H9 (cell line): ENCODE measurements at places on chromosomes 5 and 9.

DNA sequence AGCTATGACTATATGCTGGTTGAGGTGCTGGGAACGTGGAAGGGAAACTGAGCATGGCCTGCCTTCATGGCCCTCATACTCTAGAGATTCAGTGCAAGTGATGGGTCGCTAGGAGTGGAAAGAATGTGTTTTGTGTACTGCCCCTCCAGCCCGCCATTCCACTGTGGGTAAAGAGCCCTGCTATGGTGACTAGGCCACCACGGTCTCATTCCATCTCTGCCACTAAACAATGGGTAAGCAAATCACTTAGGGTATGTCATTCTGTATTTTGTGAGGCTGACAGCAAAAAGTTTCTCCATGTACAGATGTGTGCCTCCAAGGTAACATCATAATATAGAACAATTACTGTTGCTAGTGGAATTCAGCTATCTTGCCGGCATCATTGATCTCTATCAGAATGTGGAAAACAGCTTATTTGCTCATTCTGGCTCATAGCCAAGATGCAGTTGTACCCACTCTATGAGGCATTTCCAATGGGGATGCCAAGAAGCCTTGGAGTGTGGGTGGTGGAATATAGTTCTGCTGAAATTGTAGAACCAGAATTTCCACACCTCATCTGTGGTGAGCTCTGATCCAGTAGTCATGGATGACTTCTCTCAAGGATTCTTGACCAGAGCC lies 12.5 kb downstream of the SMARCA2 start:
- DNase-seq = no peak

GRCh38 chr9:23741351-23741750 lies 84.7 kb downstream of the ELAVL2 start:
- no peak for DNase-seq

GRCh38 chr9:121299467-121300282 lies 31.7 kb downstream of the GSN start:
- no peak for DNase-seq

- DNase-seq = no peak
Measured at GRCh38 chr9:137574192-137574591, 4.5 kb downstream of the DPH7 start.

DNA sequence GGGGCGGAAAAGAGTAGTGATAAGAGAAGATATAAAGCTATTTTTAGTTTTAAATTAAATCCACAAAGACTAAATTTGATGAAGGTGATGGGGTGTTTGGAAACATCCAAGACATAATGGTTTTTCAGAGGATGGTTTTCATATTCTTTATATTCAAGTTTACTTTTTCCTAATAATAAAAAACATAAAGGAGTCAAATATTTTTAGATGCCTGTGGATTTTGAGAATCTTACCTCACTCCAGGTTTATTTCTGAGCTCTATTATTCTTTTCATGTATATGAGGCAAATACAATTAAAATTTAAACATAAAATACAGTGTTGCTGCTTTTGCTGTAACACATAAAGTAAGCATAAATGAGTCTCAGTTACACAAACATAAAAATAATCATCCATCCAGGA lies 22.2 kb downstream of the MRPS30 start:
- DNase-seq = no peak

DNA sequence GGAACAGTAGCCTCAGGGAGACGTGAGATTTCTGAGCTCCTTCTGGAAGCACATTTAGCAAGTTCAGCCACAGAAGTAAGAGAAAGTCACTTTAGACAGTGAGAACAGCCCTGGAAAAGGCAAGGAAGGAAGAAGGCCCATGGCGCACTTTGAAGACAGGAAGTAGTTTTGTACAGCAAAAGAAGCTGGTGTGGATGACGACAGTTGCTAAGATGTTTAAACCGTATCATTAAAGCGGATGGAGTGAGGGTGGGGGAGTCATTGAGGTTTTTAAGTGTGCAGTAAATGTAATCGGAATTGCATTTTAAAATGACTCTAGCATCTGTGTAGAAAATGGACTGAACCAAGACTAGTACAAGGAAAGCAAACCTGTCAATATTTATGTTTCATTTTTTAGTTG lies 15.3 kb upstream of the TRPM3 start:
- DNase-seq = no peak

DNA sequence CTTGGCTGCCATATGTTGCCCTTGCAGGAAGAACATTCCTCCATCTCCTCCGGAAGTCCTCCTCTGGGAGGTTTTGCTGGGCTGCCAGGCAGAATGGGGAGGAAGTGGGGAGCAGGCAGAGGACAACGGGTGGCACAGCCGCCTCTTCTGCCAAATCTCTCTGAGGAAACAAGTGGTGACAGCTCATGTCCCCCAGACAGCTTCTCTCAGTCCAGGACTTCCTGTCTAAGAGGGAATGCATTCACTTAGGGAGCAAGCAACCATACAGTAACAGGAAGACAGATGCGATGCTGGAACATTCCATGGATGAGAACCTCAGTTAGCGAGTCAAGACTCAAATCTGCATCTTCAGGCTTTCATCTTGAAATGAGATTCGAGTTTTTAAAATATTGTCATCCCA lies 701.0 kb downstream of the SEMA5A start:
- no peak for DNase-seq

- DNase-seq = no peak
Measured at GRCh38 chr5:171868236-171868635, 82.6 kb downstream of the SMIM23 start.

DNA sequence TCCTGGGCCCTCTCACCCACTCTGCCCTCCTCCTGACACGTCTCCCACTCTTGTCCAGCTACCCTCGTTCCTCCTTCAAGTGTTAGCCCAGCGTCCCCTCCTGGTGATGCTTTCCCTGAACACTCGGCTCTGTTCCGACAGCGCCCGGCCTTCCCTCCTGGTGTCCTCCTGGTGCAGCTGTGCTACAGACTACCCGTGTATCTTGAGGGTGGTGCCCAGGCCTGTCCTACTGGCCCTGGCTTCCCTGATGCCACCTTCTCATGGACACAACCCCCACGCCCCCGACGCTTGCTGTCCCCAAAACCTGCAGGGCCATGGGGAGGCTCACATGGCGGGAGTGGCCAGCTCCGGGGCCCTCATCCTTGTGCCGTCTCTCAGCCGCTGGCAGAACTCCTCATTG lies 21.4 kb upstream of the SCGB3A1 start:
- no peak for DNase-seq

- no peak for DNase-seq
Measured at GRCh38 chr9:108889649-108890067, 27.6 kb downstream of the ACTL7A start.

DNA sequence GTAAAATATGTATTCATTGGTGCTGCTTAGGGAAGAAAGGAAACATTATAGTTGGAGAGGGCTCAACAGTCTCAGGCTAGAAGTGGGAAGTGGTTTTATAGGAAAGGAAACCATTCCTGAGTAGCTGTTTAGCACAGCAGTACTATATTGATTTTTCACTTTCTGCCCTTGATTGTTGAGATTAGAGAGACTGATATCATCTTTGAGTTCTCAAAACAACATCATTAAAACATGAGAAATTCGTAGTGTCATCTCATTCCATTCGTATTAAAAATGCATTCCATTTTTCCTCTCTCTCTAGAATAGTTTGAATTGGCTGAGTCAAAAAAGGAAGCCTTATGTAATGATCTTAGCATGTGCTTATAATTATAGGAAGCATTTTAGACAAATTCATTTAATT lies 14.1 kb downstream of the POLR3G start:
- no peak for DNase-seq

- no peak for DNase-seq
Measured at GRCh38 chr5:33843579-33843978, 48.2 kb downstream of the ADAMTS12 start.

DNA sequence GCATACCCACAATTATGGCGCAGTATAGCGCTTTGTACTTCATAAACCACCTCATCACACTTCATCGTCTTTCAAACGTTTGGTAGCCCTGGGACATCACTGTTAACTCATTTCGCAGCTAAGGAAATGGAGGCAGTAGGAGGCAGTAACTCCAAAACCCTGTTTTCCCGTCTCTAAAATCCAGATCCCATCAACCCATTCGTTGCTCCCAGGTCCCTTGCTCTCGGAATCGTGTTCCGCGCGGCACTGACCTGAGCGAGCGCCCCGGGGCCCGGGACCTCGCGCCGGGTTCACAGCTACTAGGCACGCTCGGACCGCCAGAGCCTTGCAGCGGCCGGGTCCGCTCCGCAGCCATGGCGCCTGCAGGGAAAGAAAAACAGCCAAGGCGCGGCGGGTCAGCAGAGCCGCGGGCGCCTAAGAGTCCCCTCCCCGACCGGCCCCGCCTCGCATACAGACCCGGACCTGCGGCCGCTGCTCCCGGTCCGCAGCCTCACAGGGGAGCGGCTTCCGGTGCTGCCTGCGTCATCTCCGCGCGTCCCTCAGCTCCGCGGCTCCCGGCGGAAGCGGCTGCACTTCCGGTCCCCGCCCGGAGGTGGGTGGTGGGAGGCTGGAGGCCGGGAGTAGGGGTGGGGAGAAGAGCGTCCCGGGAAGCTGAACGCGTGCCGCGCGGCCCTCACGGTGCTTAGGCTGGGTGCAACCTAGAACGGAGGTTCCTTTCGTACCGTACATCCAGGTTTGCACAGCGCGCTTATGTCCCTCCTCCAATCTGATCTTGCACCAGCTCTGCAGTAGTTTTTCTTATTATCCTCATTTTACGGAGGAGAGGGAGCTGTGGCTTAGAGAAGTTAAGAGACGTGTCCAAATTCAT lies at the start of gene FBXW2:
Gene FBXW2 (minus strand): TSS at position 519 of the 868 bp plus-strand sequence. CDS start 5,158 bp downstream, outside the sequence.
- DNase-seq = peak; percentile 95

DNA sequence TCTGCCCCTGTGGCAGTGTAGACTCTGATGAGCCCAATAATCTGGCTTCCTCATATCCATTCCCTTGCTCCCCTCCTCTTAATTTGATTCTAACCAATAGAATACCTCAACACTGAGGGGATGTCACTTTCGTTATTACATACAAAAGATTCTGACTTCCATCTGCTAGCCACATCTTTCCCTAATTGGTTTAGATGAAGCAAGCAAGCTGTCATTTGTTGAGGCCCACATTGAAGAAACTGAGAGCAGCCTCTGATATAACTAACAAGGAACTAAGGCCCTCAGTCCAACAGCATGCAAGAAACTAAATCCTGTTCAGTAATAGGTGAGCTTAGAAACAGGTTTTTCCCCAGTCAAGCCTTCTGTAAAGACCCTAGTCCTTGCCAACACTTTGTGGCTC lies 5.8 kb downstream of the ADAMTS6 start:
- DNase-seq = no peak

GRCh38 chr5:136200130-136200529 lies 7.2 kb upstream of the SMIM32 start:
- DNase-seq = no peak

DNA sequence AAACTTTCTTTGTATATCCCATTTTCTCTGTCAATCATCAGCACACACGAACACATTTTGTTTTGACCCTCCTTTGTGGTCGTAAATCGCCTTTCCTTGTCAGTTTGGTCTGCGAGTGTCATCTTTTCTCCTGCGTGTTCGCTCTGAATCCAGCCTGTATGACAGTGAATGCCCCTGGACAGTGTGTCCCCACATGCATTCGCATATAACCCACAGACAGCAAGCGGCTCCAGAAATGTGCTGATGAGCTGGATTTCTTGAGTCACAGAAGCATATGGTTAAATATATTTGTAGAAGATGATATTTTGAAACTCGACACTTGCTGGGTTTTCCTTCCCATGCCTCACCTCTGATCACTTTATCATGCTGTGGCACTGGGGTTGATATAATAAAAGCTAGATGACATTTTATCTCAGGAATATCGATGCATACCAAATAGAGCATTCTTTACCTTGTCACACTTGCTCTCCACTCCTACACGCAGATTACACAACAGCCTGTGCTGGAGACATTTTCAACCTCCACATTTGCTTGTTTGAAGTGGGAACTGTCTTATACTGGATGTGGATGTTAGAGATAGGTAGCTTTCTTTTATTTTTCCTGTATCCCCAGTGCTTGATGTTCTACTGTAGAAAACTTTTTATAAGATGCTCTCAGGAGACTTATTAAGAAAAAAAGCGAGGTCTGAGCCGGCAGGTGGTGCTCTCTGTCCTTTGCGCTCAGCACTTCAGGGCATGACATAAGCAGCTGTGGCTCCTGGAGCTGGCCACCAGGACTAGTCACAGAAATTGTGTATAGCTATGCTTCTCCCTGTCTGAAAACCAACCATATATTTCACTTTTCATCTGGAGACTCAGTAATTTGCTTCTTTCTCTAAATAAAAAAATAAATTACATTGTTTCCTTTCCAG lies 215.1 kb downstream of the SH3GL2 start:
- peak; percentile 36 for DNase-seq

- DNase-seq = no peak
Measured at GRCh38 chr5:112779531-112779930, 41.8 kb downstream of the APC start.

DNA sequence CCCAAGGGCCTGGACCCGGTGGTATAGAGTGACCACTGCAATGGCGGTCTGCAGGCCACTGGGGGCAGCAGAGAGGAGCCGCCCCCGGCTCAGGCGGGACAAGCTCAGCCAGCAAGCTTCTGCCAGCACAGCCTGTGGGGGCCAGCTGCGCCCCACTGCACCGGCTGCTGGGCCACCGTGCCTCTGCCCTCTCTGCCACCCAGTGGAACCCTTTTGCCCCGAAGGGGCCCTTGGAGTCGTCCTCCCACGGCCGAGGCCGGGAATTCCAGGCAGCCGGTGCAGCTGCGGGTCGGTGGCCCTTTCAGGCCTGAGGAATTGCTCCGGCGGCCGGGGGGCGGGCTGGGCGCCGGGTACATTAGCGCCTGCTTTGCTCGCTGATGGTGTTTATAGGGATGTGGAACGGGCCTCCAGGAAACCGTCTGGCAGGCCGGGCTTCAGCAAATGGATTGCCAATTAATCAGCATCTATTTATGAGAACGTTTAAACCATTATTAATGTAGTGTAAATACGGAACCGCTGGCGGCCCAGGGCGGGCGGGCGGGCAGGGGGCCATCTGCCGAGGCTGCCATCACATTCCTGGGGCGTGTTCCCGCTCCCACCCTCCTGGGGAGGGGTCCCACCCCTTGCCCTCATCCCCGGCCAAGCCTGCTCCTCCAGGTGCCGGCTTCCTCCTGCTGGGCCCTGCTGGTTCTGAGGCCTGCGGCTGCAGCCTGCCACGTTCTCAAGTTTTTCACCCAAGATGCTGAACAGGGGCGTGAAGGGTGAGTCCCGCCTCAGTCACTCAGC lies 127.4 kb downstream of the BARX1 start:
- peak; percentile 88 for DNase-seq

- no peak for DNase-seq
Measured at GRCh38 chr5:87844449-87844848, 424.2 kb downstream of the TMEM161B start.

DNA sequence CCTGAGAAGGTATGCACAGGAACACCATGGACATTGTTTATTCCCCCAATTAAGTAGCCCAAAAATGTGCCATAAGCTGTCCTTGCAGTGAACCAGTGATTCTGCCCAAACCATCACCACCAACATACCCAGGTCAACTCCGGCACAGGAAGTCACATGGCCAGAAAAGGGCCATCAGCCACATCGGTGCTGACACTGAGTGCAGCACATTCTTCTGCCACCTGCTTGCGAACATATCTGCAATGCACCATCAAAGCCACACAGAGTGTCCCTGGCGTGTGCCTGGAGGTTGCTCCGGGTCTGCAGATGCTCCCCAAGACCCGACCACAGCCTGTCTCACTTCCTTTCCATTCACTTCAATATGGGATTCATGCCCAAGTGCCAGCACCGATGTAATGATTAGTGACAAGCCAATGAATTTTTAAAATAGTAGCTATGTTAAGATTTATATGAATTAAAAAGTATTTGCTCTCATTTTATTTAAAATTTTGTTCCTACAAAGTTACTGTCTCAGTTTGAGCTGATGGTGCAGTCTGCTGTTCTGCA lies 37.6 kb downstream of the SYK start:
- peak; percentile 14 for DNase-seq

- no peak for DNase-seq
Measured at GRCh38 chr9:134068744-134069479, 1.1 kb upstream of the BRD3 start.

- DNase-seq = no peak
Measured at GRCh38 chr9:116074658-116075057, 78.9 kb upstream of the PAPPA start.
